Cardiac muscle cell (in vitro differentiated cells and primary cell): ENCODE measurements at places on chromosomes 5 and 9. TPM values are rescaled to one million over a fixed set of nuclear protein-coding genes. Genes with fewer than 3 reads are reported as not detected.

DNA sequence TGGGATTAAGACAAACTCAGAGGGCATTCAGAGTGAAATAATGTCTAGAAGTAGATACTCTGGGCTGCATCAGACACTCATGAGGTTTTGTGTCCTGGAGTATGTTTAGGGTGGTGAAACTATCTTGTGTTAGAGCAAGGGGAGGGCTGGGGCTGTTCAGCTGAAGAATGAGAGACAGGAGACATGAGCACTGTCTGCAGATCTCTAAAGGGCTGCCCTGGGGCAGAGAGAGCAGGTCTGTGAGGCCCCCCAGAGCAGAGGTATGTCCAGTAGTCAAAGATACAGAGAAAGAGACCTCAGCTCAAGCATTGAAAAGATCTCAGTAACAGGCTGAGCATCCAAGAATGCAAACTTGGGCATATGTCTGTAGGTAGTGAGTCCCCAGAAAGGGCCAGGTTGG lies 45.9 kb upstream of the SHB start:
- DNase-seq = no peak

FST gene
- total RNA-seq = 13.0 and 17.1 TPM in 2 replicates

ZNF454 gene
- 0.92 TPM in 1 of 2 replicates, not detected in the other for total RNA-seq

ELL2 gene
- total RNA-seq = 22.1 and 41.8 TPM in 2 replicates

AP3B1 gene
- 23.5 and 35.3 TPM in 2 replicates for total RNA-seq

DNA sequence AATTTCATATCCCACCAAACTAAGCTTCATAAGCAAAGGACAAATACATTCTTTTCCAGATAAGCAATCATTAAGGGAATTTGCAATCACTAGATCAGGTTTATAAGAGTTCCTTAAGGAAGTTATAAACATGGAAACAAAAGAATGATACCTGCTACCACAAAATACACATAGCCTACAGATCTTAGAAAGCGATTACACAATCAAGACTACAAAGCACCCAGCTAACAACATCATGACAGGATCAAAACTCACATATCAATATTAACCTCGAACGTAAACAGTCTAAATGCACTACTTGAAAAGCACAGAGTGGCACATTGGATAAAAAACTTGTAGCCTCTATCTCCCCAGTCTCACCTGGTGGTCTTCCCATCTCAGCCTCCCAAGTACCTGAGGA lies 512.4 kb upstream of the PTGER4 start:
- DNase-seq = no peak

SLC2A8 gene
- total RNA-seq = 45.1 and 45.3 TPM in 2 replicates

GRCh38 chr5:41918105-41918504 lies 7.0 kb upstream of the FBXO4 start:
- DNase-seq = no peak

DNA sequence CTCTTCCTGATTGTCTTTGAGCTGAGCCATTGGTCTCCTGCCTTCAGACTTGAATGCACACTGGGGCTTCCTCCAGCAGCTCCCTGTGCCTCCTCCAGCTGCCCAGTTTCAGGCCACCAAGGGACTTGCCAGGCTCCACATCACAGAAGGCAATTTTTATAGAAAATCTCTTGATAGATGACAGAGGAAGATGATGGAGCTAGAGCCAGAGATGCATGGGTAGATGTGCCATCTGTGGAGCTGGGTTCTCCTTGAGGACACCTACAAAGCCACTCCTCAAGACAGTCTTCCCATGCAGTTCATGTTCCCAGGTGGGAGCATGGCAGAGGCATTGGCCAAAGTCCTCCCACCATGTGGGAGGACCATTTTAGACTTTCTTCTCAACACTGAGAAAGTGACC lies 239.6 kb upstream of the IRX1 start:
- no peak for DNase-seq

DNA sequence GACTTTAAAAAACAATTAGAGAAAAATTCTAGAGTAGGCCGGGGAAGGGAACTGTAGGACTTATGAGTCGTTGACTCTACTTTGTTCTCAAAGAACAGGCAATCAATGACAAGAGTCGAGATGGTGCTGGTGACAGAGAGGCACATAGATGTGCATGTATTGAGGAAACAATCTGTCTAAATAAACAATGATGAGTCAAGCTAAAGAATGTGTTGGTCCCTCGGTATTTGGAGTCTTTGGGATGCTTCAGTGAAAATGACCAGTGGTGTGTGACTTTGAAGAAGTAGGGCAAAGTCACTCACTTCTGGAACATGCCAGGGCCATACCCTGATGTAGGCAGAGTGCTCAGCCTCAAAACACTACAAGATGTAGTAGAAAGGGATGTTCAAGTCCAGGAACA lies 288.1 kb upstream of the PANK3 start:
- no peak for DNase-seq

- no peak for DNase-seq
Measured at GRCh38 chr5:148214665-148215185, 11.9 kb downstream of the SPINK6 start.

DNA sequence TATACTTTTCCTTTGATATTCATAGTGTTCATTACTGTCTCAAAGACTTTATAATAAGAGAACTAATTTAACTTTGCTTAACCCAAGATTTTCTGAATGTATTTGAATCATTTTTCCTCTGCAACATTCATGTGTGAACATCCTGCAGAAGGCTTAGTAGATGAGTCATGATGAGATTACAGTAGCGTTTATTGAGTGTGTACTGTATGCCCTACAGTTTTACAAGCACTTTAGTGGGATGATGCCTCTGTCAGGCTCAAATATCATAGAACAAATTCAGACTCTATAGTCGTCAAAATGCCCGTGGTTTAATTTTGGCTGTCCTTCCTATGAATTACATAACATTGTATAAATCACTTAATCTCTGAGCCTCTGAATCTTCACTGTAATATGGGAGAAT lies 41.2 kb downstream of the FYB1 start:
- DNase-seq = no peak

CCNO gene
- 0.14 and 0.51 TPM in 2 replicates for total RNA-seq

- no peak for DNase-seq
Measured at GRCh38 chr5:157463081-157463480, 3.1 kb downstream of the NIPAL4 start.

- DNase-seq = no peak
Measured at GRCh38 chr5:143908959-143909358, 97.0 kb downstream of the HMHB1 start.

ACOT12 gene
- not detected in 2 replicates for total RNA-seq

DNA sequence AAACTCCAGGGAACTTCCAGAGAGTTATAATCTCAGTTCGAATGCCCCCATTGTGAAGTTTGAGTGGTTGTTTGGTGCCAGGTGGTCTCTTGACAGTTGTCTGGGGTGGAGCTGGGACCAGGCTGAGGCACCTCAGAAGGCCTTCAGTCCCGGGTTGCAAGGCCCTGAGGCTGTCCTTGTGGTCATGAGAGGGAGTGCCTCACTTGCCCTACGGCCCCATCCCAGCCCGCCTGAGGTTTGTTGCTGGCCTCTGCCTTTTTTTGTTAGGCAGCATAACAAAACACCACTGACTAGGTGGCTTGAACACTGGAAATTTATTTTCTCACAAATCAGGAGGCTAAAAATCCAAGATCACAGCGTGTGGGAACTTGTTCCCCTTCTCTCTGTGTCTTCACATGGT lies 73.0 kb upstream of the PAPPA start:
- DNase-seq = no peak

- DNase-seq = no peak
Measured at GRCh38 chr5:125302577-125302976, 556.1 kb upstream of the ZNF608 start.

GRCh38 chr5:149434162-149435014 lies 55.3 kb upstream of the IL17B start:
- DNase-seq = peak; percentile 83

BTNL8 gene
- not detected in 2 replicates for total RNA-seq

DNA sequence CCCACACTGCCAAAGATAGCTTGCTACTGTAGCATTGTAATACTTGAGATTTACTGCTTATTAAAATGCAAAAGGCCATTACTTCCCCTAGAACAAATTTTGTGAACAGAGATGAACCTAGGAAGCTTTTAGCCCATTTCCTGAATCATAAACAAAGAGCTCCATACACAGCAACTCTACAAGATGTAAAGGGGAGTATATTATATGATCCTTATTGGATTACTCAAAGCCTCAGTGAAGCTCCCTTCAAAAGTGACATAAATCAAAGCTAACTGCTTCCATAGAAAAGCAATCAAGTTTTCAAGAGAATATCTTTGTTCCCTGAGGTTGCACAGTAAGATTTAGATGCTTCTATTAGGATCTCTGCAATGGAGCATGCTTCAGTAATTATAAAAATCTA lies 629.8 kb downstream of the EFNA5 start:
- DNase-seq = no peak

GRCh38 chr5:72523960-72524582 lies 16.9 kb upstream of the ZNF366 start:
- DNase-seq = peak; percentile 91

DNA sequence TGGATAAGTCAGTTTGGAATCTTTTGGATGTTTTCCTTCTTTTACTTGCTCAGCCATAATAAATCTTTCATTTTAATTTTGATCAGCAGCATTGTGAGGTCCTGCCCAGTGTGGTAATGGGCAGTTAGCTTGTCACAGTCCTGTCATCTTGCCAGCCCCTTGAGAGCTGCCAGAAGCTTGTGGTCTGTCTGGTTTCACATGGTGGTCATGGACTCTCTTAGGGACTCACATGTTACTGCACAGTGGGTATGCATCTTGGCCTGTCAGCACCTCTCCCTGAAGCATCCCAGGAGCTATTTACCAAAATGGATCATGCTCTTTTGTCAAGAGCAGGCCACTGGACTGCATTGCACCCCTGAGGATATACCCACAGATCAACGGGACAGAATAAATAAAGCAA lies 60.3 kb downstream of the DAPK1 start:
- DNase-seq = peak; percentile 78

DNA sequence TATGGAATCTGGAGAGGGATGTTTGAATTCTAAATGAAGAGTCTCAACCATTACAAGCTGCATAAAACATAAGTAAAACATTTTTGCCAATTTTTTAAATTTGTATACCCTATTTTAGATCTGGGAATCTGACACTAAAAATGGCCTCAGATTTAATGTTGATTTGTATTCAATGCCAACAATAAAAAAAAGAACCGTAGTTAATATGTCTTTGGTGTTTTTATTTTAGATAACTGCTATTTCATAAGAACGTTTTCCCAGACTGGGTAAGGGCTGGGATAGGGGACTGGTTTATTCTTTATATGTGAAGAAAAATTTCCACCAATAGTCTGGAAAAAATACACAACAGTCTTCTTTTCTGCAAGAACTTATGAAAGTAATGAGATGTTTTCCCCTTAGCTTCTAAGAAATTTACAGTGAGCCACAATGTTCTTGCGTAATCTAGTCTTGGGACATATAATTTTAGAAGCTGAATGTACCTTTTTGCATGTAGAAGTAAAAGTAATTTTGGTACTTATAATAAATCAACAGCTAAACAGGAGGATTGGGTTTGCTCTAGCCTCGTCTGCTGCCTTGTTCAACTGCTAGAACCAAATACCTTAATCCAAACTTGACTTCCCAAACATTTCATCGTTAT lies 244.6 kb upstream of the EFNA5 start:
- no peak for DNase-seq

BARHL1 gene
- total RNA-seq = not detected in 2 replicates

DNA sequence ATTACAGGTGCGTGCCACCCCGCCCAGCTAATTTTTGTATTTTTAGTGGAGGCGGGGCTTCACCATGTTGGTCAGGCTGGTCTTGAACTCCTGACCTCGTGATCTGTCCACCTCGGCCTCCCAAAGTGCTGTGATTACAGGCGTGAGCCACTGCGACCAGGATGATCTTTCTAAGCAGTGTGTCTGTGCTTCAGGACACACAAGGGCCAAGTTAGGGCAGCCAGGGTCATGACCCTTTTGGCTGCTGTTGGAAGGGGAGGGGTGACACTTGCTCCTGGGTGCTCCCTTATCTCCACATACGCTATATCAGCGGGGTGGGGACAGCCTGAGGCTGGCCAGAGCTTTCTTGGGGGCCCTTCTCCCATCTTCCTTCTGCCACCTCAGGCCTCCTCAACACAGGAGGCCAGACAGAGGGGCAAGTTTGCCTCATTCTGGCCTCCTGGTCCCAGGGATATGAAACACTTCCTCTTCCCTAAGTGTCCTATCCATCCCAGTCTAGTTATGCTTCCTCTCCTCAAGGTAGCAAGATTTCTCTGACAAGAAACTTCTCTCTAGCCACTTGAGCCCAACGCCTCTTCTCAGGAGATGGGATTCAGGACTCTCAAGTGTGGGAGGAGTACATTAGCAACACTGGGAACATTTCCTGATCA lies 1.9 kb upstream of the ZNF79 start:
- DNase-seq = no peak

DNA sequence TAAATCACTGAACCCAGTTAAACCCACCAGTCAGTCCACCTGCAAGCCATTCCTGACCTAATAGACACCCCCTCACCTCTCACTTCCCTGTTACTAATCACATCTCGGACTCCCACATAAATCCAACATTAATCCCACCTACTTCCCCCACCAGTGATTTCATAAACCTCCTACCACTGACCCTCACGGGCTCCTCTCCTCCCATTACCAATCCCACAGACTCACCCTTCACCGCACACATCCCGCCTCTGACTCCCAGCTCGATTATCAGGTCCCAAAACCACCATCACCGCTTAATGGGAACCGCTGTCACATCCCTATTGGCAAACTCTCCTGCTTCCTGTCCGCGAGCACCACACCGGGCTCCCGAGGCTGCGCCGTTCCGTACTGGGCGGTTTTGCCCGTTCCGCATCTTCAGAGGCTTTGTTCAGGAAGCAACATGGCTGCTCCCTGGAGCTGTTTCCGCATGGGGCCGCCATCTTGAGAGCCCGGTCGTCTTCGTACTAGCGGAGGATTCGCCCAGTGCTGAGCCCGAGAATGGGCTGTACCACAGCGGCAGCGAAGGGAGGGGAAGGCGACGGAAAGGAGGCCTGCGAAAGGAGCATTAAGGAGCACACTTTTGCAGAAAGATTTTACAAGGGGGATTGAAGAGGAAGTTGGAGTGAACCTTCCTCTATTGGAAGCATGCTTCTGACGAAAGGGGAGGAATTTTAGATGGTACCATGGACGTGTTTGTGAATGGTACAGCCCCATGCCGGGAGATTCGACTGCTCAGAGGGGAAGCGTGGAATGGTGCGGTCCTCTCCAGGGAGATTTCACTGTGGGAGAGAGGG lies at the start of gene ZNF300:
Gene ZNF300, minus strand, starts transcription at position 502 of the 833 bp plus-strand sequence. CDS start 1,825 bp downstream, outside the sequence.
- DNase-seq = peak; percentile 98

- DNase-seq = peak; percentile 77
Measured at GRCh38 chr9:89919171-89919681, 314.4 kb downstream of the GADD45G start.

DNA sequence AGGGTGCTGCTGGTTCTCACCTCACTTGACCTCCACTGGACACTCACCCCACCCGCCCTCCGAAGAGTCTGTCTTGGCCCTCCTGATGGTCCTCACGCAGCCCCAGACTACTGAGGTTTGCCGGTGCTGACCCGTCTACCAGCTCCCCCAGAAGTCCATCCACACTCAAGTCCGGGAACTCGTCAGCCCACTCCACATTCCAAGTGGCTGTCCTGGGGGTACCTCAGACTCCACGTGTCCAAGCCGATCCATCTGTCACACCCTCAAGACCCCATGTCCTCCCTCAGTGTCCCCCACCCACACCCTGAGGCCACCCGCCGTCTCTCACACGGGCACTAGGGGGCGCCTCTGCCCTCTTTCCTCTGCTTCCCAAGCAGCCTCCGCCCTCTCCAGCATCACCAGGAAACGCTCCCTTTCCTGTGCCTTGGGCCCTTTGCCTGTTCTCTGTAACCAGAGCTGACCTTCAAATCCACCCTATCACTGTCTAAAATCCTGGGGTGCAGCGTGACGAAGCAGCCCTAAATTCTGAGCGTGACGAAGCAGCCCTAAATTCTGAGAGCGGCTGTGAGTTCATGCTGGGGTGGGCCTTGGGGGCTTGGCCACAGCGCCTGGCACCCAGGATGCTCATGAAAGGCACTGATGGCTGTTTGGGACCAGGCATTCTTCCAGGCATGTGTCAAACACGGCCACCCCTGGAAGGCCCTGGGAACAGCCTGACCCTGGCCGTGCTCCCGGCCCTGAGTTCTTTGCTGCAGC lies 95.7 kb downstream of the KCNT1 start:
- peak; percentile 58 for DNase-seq
